ENCODE measurements at places on chromosomes 5 and 9.

DNA sequence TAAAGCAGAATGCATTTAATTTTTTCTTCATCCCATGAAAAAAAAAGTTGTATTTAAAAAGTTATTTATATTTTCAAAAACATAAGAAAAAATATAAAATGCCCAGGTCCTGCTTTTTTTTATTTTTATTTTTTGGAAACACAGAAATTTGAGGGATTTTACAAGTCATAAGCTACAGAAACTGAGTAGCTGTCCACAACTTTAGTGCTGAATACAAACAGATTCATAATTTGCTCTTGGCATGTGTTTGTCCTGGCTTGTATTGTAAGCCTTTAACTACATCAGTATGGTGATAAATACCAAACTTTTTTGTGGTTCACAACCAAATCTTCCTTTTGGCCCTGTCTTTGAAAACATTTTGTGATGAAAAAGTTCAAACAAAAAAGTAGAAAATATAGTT is 7.5 kb upstream of the PLCXD3 start:
- DNase-seq, result no peak

DNA sequence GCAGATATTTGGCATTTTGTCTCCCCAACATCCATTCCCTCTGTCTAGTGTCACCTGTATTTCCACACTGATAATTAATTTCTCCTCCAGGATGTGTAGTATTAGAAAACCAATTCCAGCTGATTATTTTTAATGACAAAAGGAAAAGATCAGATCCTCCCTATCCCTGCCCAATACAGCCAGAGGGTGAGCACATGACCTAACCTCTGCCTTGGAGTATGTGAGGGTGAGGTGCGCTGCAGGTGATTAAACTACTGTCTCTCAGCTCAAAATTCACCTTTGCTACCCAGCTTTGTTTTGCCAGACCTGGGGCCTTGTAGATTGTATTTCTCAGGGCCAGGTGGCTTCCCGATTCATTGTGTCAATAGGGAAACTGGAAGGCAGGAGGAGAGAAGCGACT is 402.1 kb downstream of the PRELID2 start:
- DNase-seq, result no peak

- no peak for DNase-seq
Observed at GRCh38 chr9:16180546-16180945, 627.7 kb downstream of the CCDC171 start.

- DNase-seq, result no peak
Observed at GRCh38 chr9:125545845-125546244, 161.2 kb downstream of the MAPKAP1 start.

- DNase-seq, result peak; percentile 87
Observed at GRCh38 chr5:37615184-37615583, 224.7 kb downstream of the GDNF start.

DNA sequence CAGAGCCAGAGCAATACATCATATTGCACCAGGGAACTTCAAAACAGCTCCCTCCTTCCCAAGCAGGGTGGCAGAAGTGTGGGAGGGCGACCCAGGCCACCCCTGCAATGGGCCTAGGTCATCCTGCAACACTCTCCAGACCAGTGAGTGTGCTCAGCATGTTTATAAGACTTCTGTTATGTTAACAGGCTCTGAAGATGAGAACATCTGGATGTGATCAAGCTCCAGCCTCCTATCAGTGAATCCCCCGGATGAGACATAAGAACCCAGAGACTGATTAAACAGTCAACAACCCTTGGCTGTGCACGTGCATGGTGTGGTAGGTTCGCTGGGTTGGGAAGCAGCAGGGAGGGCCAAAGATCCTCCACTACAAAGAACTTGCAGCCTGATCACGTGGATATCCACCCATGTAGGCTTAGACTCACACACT is 63.3 kb downstream of the ABCA1 start:
- DNase-seq, result peak; percentile 68

- peak; percentile 9 for DNase-seq
Observed at GRCh38 chr5:173645437-173645807, 29.0 kb upstream of the BOD1 start.

DNA sequence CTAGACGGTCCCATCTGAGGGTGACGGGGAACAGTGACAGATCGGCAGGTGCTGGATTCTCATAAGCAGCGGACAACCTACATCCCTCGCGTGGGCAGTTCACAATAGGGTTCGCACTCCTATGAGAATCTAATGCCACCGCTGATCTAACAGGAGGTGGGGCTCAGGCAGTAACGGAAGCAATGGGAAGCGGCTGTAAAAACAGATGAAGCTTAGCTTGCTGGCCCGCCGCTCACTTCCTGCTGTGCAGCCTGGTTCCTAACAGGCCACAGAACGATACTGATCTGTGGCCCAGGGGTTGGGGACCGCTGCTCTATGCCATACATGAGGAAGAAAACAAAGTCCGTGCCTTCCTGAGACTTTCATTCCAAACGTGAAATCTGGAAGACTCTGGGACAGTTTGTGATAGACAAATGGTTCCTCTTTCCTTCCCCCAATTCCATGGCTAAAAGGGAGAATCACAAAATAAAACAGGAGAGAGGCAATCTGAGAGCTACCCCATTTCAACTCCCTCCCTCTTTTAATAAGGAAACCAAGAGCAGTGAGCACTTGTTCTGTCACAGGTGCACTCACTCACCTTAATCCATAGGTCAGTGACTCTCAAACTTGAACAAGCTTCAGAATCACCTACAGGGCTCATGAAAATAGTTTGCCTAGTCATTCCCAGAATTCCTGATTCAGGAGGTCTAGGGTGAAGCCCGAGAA is 12.1 kb downstream of the PDCL start:
- no peak for DNase-seq

DNA sequence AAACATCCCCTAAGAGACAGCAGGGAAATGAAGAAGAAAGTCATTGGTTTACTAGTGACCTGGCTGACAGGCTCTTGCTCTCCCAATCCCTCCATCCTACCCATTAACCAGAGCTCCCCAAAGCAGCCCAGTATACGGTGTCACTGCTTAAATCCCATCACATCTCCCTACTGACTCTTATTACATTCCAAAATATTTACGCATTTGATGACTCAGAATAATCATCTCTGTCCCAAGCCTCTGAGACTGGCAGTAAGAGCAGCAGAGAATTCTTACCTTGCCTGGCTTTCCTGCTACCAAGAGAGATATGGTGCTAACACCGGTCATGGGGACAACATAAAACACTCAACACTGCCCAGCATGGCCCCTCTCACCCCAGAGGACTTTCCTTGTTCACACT is 20.2 kb upstream of the WHRN start:
- DNase-seq, result peak; percentile 31

Measured in fibroblast of gingiva (primary cell).